Stimulated activated CD8-positive, alpha-beta memory T cell treated with anti-CD3 and anti-CD28 coated beads, Interleukin-4, amount 100 ng/mL, for 1 hour (primary cell): ENCODE measurements at places on chromosomes 2 and 18.

DNA sequence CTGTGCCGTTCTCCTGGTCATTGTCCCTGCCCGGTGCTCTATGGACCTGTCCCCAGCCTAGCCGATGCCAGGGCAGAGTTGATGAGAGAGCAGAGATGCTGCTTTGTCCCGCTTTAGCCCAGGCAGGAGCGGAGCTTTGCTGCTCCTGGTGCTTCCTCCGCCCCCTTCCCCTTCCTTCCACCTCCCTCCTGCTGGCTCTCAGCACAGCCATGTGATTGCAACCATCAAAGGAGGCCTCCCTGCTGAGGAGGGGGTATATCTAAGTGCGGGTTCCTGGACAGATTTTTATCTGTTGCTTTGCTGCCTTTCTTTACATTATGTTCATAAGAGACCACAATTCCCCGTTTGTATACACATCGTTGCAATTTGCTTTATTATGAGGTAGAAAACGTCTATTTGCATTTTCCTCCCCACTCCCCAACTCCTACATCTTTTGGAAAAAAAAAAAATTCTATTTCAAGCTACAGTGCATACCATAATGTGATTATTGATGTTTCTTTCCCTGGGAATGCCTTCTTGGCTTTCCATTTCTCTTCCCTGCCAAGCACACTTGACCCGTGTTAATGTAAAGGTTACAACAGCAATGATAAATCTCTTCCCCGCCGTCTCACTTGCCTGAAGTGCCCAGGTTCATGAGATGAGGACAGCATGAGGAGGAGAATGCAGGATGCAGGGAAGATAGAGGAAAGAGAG, 25.4 kb downstream of the ALPK2 start:
- no peak for DNase-seq

DNA sequence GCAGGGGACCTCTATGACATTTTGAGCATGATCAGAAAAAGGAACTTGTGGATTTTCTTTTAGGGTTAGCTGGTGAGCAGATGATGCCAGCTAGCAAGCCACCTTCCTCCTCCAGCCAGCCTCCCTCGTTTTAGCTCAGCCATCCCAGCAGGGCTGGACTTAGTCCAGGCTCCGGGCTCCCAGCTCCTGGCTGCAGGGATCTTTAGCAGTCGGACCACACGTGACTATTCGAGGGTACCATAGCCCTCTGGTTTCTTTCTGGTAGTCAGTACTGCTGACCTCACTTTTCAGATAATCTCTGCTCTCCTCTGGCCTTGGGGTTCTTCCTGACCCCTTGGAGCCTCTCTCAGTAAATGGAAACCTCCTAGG, 31.8 kb downstream of the NCK2 start:
- no peak for DNase-seq

- no peak for DNase-seq
These were observed 649.8 kb downstream of the ARHGAP15 start for GRCh38 chr2:143779021-143779420.

- DNase-seq, result no peak
These were observed 142.1 kb downstream of the SEPTIN10 start for GRCh38 chr2:109471658-109472057.

- DNase-seq, result no peak
These were observed 151.0 kb downstream of the HDAC4 start for GRCh38 chr2:239249776-239250175.

GRCh38 chr18:3042379-3042778, 29.4 kb upstream of the LPIN2 start:
- DNase-seq, result no peak

DNA sequence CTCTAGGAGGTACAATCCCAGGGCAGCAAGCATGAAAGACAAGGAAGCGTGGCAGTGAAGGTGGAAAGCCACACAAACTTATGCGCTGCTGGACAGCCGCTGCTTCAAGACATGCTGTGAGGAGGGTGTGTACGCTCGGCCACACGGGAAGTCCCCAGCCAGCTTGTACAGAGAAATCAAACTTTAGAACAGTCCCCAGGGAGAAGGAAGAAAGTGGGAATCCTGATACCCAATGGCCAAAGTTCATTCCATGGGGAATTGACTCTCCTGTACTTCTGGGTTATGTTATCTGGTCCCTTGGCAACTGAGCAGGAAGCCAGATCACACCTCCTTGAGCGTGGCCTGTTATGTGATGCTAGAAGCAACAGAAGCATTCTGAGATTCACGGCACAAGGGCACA, 86.1 kb upstream of the BOD1L2 start:
- DNase-seq, result no peak

- DNase-seq, result no peak
These were observed 64.9 kb upstream of the WIPF1 start for GRCh38 chr2:174662459-174662858.

- DNase-seq, result no peak
These were observed 78.6 kb upstream of the EPB41L5 start for GRCh38 chr2:119934319-119934718.

GRCh38 chr2:11876889-11877288, 130.5 kb downstream of the LPIN1 start:
- DNase-seq, result no peak

GRCh38 chr2:239893236-239893515, 132.0 kb downstream of the NDUFA10 start:
- no peak for DNase-seq

GRCh38 chr2:232927793-232928550, 57.9 kb downstream of the SNORC start:
- DNase-seq, result no peak
